Lower leg skin (tissue), 4 donors: ENCODE measurements at places on chromosomes 6 and 20. TPM values are rescaled to one million over a fixed set of nuclear protein-coding genes. Genes with fewer than 3 reads are reported as not detected.

- no peak for DNase-seq
These were observed 219.1 kb downstream of the ZMYND8 start for GRCh38 chr20:47137231-47137870.

DNA sequence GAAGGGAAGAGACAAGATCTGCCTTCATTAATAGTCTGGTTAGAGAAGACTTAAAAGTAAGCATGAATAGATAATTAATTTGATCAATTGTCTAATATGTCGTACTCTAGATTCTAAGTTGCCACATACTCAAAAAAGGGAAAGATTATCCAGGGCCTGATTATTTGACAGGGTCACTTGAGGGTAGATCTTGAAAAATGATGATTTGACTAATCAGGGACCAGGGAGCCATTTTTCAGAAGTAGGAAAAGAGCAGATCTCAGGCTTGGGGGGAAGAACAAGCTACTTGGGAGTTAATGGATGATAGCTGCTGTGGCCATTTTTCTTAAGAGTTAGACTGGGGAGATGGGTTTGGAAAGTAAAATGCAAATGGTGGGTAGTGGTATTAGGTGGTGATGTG lies 21.0 kb downstream of the ABCF1 start:
- DNase-seq: no peak

GRCh38 chr6:112413780-112414179 lies 66.7 kb downstream of the RFPL4B start:
- DNase-seq: no peak

- DNase-seq: no peak
These were observed 47.8 kb downstream of the NRN1 start for GRCh38 chr6:5958921-5959320.

- DNase-seq: no peak
These were observed 381.6 kb downstream of the UTRN start for GRCh38 chr6:144666781-144667180.

GRCh38 chr6:54085541-54085940 lies 25.7 kb upstream of the MLIP start:
- no peak for DNase-seq

GRCh38 chr20:57215426-57215825 lies 51.0 kb downstream of the BMP7 start:
- no peak for DNase-seq

DNA sequence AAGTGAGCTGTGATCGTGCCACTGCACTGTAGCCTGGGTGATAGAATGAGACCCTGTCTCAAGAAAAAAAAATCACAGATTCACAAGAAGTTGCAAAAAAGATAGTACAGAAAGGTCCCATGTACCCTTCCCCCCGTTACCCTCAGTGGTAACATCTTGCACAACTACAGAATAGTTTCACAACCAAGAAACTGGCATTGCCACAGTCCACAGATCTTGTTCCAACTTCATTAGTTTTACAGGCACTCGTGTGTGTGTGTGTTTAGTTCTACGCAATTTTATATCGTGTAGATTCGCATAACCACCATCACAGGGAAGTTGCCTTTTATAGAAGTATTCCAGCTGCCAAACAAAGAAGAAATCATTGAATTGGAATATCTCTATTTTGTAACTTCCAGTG lies 19.1 kb downstream of the SPATA2 start:
- DNase-seq: no peak

- peak; percentile 89 for DNase-seq
These were observed 960 bp downstream of the ATP9A start for GRCh38 chr20:51766994-51767866.

GRCh38 chr20:16311756-16312155 lies 261.5 kb downstream of the KIF16B start:
- no peak for DNase-seq

DNA sequence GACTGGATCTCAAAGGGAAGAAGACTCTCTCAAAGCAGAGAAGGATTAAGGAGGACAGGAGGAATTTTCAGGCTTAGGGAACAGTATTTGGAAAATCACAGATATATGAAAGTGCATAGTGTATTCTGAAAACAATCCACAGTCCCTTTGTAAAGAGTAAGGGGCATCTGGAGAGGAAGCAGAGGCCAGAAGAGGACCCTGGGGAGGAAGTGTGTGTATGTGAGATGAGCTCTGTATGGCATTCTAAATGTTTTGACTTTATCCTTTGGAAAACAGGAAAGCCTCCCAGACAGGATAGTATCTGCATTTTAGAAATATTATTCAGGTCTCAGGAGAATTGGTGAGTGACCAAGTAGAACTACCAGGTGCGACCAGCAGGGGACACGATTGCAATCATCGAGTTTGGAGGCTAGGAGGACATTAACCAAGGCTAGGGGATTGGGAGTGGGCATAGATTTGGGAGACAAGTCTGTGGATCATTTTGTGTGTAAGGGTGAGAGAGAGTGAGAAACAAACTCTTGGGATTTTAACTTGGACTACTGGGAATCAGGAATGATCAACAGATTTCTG lies 38.3 kb upstream of the FAM184A start:
- no peak for DNase-seq

- no peak for DNase-seq
These were observed 124.2 kb downstream of the LRRC1 start for GRCh38 chr6:53918854-53919510.

DNA sequence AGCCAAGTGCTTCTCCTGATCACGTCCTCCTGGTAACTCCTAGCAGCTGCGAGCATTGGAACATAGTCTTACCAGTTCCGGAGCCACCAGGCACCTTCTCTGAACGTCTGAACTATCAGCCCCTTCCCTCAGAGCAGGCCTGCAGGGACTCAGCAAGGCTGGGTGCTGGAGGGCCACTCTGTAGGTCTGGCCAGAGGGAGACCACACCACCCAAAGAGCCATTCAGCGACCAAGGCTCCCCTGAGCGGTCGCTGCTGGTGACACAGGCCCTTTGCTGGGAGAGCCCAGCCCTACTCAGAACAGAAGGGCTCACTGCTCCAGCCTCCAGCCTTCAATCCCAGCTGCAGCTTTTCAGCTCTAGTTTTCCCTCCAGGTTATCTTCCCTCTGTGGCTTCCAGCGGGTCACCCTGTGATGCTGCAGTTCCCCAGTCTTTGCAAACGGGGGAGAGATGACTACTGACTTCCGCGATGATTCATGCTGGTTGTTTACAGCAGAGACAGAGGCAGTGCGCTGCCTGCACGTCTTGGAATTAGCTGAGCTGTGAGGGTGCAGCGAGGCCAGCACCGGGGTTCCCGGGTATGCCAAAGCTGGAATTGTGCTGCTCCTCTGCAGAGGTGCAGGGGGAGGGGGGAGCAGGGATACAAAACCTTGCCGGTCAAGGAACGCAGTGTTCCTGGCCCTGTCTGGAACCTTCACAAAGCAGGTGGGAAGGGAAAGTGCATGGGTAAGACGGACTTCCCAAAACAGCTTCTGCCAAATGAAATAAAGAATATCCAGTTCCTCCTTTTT lies 161.4 kb downstream of the LY86 start:
- DNase-seq: peak; percentile 80

DNA sequence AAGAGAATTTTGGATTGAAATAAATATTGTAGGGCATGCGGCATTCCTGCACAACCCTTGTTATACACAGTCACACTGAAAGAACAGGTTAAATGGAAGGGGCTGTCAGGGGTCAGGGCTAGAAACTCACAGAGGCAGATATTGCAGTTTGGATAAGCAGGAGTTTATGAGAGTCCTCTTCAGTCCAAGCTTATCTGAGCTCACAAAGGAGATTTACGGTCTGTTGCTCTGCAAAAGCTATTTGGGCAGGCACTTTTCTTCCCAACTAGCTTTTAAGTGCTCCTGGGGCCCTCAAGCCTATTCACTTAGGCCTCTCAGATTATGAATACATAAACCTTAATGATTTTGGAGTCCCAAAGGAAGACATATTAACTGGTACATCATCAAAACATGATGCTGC lies 156.2 kb downstream of the SOX4 start:
- no peak for DNase-seq

DNA sequence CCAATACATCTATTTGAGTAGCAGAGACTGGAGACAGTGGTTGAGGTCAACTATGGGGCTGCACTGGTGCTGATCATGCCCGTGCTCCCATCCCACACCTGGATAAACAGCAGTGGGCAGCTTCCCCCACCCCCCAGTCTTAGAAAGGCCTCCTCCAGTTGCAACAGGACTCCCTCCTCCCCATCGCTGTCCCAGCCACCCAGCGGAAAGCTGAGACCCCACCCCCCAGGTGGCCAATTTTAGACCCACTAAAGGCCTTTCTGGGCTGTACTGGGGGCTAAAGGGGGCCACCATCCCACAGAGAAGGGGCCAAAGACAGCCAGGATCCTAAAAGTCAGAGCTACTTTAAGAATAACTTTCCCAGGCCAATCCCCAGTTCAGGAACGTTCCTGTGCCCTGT lies 1.2 kb upstream of the SSTR4 start:
- no peak for DNase-seq

DNA sequence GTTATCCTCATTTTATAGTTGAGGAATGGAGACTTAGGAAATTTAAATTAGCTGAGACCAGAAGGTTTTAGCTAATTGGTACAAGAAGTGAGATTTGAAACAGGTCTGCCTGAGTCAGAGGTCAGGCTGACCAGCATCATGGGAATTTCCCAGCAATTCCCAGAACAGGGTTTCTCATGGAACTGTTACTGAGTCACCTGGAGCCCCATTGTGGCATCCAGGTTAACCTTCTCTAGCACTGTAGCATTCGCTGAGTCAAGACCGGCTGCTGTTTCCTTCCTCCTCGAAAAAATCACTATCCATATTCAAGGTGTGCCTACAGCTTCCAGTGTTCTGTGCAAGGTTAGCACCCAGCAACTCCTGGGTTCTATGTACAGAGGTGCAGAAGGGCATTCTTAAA lies 238.0 kb upstream of the MAN1A1 start:
- DNase-seq: no peak

GRCh38 chr6:139485742-139486475 lies 111.5 kb upstream of the CITED2 start:
- no peak for DNase-seq

DNA sequence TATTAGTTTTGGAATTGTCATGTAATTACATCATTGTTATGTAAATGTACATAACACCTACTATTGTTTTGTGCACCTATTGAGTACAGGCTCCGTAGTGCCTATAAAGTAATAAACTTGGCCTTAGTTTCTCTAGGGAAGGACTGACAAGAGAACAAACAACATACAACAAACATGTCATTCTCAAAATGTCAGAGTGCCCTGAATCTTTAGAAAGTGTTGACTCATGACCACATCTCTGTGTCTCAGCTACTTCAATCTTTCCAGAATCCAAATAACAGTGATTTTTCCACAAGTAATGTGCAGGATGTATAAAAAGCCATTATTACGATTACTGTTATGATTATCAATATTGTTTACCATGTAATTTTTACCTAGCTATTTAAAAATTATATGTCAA lies 17.2 kb downstream of the LAMP5 start:
- DNase-seq: no peak

GRCh38 chr6:84804720-84805119 lies 40.3 kb upstream of the TBX18 start:
- DNase-seq: no peak

GRCh38 chr6:15475261-15475660 lies 187.6 kb downstream of the DTNBP1 start:
- no peak for DNase-seq

The AHCY gene
- total RNA-seq: 50.7 TPM

The HEY2 gene
- total RNA-seq: 0.65 TPM

The PM20D2 gene
- 17.8 TPM for total RNA-seq

The PERP gene
- 1,784 TPM for total RNA-seq

The PLG gene
- not detected for total RNA-seq

The VIP gene
- not detected for total RNA-seq

The EPHA7 gene
- 0.76 TPM for total RNA-seq

The PBX2 gene
- total RNA-seq: 49.2 TPM

The ADGB gene
- total RNA-seq: 1.8 TPM

The NKX2-4 gene
- total RNA-seq: not detected

The LY6G6C gene
- total RNA-seq: 513 TPM

The DSP gene
- total RNA-seq: 2,272 TPM

The ANGPT4 gene
- 2.4 TPM for total RNA-seq
